ENCODE measurements at places on chromosomes 4 and X.

- no peak for DNase-seq
These were observed 104.6 kb downstream of the FBXW7 start for GRCh38 chr4:152431291-152431690.

DNA sequence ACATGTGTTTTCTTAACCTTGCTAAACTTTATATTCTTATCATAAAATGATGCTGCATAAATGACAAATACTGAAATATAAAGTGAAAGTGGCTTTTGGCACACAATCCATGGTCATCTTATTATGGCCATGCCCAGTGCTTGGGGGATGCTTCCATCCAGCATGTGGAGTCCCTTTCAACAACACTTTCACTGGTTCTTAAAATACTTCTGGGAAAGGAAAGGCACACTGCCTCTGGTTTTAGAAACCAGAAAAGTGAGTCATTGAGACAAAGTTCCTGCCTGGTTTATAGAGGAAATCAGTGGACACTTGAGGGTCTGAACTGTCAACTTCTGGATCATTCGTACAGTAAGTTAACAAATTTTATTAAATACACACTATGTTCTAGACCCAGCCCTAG, 248.0 kb upstream of the ADAMTS3 start:
- no peak for DNase-seq

DNA sequence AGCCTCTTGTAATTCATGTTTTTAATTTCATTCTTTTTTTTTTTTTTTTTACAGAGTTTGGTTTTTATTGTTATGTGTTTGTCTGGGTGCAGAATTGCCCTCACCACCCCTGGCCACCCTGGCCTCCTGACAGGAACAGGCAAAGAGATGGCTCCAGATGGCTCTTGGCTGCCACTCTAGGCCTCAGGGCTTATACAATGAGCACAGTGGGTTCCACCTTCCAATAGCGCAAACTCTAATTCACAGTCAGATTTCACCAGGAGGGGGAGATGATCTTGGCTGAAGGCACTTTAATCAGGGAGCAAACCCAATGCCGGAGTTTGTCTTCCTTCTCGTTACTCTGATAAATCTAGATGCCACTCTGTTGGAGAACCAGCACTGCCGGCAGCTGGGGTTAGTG, 24.8 kb downstream of the CPE start:
- DNase-seq = no peak

DNA sequence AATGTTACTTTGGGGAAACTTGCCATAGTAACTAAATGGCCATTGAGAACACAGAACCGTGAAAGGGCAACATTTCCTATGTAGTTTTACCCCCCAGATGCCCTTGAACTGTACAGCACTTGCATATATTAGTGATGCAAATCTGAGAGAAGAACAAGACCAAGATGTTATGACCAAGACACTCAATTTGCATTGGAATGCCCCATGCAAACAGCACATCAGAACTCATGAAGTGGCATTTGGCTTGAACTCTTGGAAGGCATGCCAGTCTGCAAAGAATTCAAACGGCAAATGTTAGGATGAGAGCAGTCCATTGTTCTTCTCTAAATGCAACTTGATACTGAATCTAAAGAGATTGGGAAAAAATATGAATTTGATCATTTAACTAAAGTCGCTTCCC, 139.4 kb upstream of the CXorf66 start:
- no peak for DNase-seq

- DNase-seq = peak; percentile 11
These were observed 126.7 kb upstream of the MBNL3 start for GRCh38 chrX:132615391-132616131.

DNA sequence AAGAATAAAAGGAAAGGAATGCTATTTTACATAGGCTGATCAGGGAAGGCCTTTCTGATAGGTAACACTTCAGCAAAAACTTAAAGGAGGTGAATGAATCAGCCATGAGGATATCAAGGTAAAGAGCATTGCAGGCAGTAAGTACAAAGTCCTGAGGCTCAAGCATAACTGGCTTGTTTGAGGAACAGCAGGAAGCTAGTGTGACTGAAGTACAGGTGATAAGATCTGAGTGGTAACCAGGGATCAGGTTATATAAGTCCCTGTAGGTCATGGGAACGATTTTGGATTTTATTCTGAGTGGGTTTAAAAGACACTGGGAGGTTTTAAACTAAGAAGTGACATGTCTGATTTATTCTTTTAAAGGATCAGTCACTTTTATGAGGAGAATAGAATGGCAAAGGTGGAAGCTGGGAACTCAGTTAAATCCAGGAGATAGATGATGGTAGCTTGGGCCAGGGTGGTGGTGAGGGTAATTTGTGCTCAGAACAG, 47.1 kb upstream of the THOC2 start:
- DNase-seq = no peak

GRCh38 chr4:156633847-156634246, 337.8 kb downstream of the PDGFC start:
- DNase-seq = no peak

DNA sequence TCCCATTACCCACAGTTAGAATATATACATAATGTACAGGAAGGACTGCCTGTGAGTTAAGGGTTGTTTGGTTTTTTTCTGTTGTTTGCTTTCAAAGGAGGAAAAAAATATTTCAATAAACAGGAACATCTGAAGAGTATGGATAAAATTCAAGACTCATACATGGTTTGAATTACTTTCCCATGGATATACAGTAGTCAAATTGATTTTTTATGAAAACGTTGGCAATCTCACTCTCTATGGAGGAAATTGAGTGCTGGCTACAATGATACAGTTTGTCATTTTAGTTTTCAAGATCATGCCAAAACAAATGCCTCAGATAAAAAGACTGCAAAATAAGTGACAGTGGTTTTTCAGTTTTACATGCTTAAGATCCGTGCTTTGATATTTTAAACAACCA, 116.6 kb downstream of the SH3RF1 start:
- DNase-seq = no peak

- DNase-seq = no peak
These were observed 62.9 kb downstream of the GEMIN8 start for GRCh38 chrX:13966793-13967125.

GRCh38 chrX:151825925-151826485, 86.7 kb upstream of the MAGEA4 start:
- DNase-seq = no peak

GRCh38 chrX:39854772-39855747, 242.7 kb downstream of the BCOR start:
- no peak for DNase-seq

DNA sequence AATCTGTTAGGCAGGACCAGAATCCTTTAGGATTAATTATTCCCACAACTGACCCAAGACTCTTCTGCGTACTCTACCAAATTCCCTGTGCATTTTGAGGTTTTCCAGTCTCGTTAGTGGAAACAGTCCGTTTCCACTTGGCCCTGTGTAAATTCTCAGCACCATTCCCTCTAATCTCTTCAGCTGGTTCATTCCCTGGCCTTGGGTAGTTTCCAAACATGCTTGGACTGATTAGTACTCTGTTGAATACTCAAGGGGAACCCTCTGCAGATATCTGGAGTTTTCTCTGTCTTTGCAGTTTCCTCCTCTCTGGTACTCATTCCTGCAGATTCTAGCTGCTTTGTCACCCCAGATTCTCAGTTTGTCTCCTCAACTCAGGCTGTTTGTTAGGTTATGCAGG, 80.4 kb downstream of the ZFX start:
- DNase-seq = no peak

- peak; percentile 15 for DNase-seq
These were observed 76.2 kb upstream of the S100G start for GRCh38 chrX:16573781-16574180.

DNA sequence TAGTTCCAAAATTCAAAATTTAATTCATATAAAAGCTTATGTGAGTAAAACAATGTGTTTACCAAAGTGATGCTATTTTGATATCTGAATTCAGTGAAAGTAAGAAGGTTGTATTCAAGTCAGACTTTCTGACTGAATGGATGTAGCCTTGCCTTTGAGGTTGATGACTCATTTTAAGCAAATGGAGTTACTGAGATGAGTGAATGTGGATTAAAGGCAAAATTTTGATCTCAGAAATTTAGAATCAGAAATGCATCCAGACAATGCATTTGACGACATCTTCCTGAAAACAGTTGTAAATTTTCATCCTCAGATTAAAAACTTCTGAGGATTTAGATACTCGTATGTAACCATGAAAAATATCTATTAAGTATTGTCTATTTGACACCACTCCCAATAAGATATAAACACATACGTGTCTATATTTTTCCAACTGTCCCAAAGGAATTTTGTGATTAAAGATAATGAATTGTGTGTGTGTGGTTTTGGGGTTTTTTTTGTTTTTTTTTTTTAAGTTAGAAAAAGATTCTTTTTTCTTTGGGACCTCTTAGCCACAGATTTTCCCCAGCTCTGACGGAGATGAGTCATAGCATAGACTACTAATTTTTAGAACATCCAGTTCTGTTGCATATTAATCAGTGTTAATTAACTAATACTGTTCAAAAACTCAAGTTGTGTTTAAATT, 34.4 kb downstream of the NFKB1 start:
- peak; percentile 8 for DNase-seq

GRCh38 chr4:171340258-171340657, 472.9 kb upstream of the GALNTL6 start:
- no peak for DNase-seq

DNA sequence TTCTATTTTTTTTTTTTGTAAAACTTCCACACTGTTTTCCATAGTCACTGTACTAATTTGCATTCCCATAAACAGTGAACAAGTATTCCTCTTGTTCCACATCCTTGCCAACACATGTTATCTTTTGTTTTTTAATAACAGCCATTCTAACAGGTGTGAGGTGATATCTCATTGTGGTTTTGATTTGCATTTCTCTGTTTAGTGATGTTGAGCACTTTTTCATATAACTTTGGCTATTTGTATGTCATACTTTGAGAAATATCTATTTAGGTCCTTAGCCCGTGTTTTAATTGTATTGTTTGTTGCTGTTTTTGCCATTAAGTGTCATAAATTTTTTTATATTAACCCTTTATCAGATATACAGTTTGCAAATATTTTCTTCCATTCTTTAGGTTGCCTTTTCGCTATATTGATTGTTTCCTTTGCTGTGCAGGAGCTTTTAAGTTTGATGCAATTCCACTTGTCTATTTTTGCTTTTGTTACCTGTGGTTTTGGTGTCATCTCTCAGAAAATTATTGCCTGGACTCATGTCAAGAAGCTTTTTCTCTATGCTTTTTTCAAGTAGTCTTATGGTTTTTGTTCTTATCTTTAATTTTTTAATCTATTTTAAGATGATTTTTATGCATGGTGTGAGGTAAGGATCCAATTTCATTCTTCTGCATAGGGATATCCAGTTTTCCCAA, 27.9 kb upstream of the NDNF start:
- DNase-seq = no peak

- no peak for DNase-seq
These were observed 570 bp upstream of the RNF128 start for GRCh38 chrX:106725931-106726330.

DNA sequence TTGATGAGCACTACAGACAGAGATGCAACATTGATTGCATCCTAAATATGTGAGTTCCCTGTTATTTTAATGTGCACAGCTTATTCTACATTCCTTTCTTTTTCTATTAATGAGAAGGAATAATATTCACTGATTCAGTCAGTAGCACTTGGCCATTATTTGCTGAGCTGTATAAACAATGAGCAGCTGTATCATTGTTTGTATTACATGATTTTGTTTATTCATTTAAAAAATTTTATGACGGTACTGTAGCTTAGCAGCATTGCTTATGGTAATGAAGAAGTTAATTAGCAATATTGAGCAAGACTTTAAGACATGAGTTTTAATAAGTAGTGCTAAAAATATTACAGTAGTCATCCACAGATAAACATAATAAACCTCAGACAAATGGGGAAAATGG, 582.0 kb downstream of the ADGRL3 start:
- no peak for DNase-seq

- no peak for DNase-seq
These were observed 23.6 kb downstream of the PPP2R3B start for GRCh38 chrX:362937-363620.
